Spinal cord (tissue), 10 donors: ENCODE measurements at places on chromosomes 12 and 14. TPM values are rescaled to one million over a fixed set of nuclear protein-coding genes. Genes with fewer than 3 reads are reported as not detected.

SLC8A3 gene
- 28.8 TPM for polyA plus RNA-seq

IGFBP6 gene
- 74.9 TPM for polyA plus RNA-seq

CRIP2 gene
- 334 TPM for polyA plus RNA-seq

PFDN5 gene
- polyA plus RNA-seq, result 566 TPM

HOXC13 gene
- polyA plus RNA-seq, result not detected

CISTR gene
- 1.1 TPM for polyA plus RNA-seq

GALNT8 gene
- 45.1 TPM for polyA plus RNA-seq

TGFB3 gene
- 29.2 TPM for polyA plus RNA-seq

OVCH1 gene
- 0.78 TPM for polyA plus RNA-seq

SPTB gene
- 42.3 TPM for polyA plus RNA-seq

ESPL1 gene
- 6.0 TPM for polyA plus RNA-seq
